ENCODE measurements at places on chromosomes 6 and 20.

DNA sequence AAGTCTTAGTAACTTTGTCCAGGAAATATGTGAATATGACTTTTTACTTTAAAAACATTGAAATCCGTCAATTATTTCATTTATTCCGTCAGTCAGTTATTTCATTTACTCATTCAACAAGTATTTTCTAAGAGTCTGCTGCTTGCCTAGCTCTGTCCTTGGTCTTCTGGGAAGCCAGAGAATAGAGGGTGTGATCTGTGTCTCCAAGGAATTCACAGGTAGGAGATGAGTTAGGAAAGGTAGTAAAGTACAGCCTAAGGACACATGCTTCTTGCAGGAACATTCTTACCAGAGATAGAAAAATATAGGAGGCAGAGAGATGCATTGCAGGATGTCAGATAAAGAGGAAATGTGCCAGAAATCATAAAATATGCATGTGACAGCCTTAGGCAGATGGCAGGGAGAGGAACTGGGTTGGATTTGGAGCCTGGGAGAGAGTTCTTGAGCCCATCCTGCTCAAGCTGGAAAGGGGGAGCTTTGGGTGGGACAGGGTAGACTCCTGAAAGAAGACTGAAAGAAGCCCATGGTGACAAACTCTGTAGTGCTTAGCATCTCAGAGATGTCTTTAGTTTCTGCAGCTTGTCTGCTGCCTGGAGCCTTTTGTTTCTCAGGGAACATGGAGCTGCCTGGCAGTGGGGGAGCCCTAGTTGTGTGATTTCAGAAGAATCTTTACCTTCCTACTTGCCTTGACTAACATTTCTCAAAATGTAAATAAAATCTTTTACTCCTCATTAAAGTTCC lies 3.5 kb downstream of the SH3BGRL2 start:
- DNase-seq: no peak

- DNase-seq: no peak
Measured at GRCh38 chr20:934186-934840, 18.2 kb upstream of the ANGPT4 start.

- DNase-seq: no peak
Measured at GRCh38 chr6:11952316-11952715, 59.8 kb upstream of the HIVEP1 start.

DNA sequence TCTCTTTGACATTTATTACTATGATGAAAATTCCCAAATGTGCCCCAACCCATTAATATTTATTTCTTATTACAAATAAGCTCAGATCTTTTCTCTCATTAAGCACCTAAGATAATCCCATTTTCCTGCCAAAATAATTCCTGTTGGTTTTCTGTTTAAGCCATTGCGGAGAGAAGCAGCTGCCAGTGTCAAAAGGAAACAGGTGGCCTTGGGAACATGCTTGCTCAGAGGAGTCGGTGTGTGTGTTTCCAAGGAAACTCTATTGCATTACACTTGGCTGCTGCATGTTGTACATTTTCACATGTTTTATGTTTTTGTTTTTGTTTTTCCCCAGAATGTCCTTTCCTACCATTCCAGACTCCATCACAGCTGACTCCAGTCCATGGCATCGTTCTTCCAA lies 56.4 kb downstream of the CD24 start:
- DNase-seq: no peak

- DNase-seq: no peak
Measured at GRCh38 chr6:16770701-16771569, 9.7 kb upstream of the ATXN1 start.

- no peak for DNase-seq
Measured at GRCh38 chr6:111681860-111682259, 76.2 kb upstream of the TRAF3IP2 start.

GRCh38 chr6:27294409-27294808 lies 17.7 kb downstream of the POM121L2 start:
- DNase-seq: no peak

DNA sequence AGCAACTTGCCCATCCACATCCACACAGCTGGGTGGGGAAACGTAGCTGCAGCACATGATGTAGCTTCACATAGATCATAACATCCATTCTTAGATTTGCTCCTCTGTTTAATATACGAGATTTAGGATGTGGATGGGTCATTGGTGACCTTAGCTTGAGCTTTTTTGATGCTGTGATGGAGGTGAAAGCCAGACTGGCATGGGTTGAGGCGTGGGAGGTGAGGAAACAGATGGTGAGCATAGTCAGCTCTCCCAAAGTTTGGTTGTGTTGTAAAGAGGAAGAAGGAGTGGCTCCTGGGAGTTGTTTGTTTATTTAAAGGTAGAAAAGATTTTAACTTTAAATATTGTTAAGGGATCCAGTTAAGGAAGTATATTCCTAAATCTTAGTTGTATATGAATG lies 5.3 kb downstream of the ARFGEF2 start:
- DNase-seq: no peak

DNA sequence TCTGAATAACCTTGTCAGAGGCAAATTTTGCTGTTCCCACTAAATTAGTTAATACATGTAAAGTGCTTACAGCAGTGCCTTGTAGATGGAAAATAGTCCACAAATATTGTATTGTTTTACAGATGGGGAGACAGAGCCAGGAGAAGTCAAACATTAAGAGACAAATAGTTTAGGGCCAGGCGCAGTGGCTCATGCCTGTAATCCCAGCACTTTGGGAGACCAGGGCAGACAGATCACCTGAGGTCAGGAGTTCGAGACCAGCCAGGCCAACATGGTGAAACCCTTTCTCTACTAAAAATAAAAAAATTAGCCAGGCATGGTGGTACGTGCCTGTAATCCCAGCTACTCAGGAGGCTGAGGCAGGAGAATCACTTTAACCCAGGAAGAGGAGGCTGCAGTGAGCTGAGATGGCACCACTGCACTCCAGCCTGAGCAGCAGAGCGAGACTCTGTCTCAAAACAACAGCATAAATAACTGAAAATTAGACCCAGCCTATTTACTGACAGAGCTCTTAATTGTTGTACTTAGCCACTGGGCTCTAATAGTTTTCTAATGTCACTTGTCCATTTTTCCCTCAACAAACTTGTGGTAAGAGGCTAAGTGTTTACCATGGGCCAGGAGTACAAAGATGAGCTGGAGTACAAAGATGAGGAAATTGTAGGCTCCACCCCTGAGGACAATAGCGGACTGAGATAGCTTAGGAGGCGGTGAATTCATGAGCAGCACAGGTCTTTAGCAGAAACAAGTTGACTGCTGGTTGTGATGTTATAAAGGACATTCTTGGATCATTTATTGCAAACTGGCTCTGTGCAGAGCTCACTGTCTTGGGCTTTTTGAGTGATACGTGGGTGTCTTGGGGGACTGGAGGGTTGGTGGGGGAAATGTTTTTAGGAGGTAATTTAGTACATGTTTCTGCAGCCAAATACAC lies 6.4 kb downstream of the ZSWIM3 start:
- DNase-seq: no peak

DNA sequence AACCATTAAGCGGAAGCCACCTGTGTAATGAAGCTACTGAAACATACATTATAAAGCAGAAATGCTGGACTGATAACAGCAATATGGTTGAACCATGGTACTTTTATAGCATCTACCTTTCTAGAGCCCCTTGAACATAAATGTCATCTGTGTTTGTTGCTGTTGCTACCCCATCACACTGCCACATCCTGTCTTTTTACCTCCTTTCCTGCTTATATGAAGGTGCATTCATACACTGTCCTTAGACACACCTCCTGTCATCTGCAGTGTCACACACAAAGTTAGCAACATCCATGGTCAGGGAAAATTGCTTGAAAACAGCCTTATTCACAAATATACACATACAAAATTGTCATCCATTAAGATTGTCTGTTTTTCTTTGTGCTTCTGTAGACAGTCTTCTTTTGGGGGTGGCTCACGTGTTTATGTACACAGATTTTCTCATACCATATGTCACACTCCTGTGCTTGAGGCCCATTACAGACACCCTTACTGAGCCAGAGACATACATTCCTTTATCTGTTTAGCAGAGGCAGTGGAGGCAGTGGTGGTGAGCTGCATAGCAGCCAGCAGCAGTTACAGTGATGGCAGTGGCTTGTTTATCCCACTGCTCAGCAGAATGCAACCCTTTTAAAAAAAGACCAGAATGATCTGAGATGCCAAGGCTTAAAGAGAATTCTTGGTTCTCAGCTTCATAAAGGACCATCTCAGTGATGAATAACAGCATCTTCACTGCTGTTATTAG lies 25.9 kb downstream of the C6orf62 start:
- DNase-seq: no peak

- no peak for DNase-seq
Measured at GRCh38 chr6:107713563-107713962, 110.5 kb downstream of the SCML4 start.

DNA sequence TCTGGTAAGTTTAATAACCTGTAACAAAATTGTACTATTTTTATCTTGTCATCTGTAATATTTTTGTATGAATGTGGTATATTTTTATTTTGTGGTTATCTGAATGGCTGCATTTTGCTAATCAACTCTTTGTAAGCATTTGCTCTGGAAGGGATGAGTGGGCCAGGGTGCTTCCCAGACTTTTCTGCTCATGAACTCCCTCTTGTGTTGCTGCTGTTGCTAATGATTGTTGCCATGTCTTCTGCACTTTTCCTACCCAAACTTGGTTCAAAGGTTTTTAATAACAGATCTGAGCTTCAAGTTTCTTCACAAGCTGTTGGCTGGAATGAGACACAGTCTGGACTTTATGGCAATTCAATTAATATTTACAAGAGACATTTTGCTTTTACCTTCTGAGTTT lies 1005.7 kb downstream of the HACE1 start:
- DNase-seq: no peak

DNA sequence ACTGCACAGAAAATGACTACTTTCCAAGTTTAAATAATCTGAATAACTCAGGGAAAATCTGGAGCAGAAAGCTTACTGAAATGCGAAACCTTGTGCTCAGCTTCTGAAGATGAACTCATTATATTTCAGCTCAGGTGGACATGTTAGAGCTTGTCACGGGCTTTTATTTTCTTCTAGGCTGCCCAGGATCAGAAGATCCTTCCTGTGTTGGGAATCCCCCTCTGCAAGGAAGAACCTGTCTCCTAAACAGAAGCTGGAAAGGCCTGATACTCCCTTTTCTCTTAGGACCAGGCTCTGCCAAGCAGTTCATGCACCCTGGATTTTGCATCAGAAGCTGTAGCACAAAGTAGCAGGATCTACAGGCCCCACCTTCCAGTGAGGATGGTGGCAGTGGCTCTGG lies 5.1 kb upstream of the SLC2A12 start:
- DNase-seq: no peak

GRCh38 chr6:111439171-111439570 lies 43.8 kb downstream of the REV3L start:
- DNase-seq: no peak

GRCh38 chr6:129398764-129399163 lies 311.2 kb downstream of the ARHGAP18 start:
- DNase-seq: no peak

DNA sequence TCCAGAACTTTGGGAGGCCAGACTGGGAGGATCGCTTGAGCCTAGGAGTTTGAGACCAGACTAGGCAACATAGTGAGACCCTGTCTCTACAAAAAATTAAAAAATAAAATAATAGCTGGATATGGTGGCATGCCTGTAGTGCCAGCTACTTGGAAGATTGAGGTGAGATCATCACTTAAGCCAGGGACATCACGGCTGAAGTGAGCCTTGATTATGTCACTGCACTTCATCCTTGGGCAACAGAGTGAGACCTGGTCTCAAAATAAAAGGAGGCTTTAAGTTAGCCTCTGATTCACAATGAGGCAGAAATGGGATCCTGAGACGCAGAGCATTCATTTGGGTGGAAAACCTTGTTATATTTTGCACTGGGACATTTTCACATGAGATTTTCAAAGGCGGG lies 57.0 kb downstream of the TULP4 start:
- no peak for DNase-seq

DNA sequence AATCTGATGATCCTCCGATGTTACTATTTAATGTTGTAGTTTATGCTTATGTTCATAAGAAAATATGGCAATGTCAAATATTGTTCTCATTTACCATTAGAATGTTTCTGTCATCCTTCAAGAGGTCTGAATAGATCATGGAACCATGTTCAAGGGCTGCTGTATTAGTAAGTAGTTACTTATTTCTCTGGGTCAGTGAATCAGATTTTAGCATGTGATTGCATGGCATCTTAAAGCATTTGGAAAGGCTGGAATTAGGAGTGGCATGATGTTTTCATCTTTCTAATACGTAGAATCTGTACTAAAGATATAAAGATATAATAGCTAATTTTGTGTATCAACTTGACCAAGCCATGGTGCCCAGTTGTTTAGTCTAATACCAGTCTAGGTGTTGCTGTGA lies 40.5 kb upstream of the NKX2-4 start:
- DNase-seq: no peak

- DNase-seq: no peak
Measured at GRCh38 chr20:50569864-50570836, 60.0 kb downstream of the PTPN1 start.

DNA sequence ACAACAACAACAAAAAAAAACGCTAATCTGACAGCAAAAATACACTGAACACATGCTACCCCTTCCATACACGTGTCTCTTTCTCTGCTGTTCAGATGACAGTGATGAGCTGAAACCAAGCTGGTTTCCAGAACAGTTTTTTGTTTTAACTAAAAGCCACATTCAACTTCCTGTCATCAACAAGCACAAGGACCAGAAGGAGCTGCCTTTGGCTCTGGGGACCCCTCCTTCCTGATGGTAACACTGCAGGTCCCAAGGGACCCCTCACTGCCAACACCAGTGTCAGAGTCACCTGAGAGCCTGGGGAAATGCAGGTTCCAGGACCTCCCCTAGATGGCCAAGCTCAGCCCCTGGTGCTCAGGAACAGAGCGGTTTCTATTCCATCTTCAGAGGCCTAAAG lies 6.0 kb downstream of the CST7 start:
- no peak for DNase-seq

GRCh38 chr20:3084283-3084985 lies at the start of gene AVP:
TSS of gene AVP (minus strand) at chr20:3084724. CDS start at chr20:3084674, 50 bp downstream.
- no peak for DNase-seq

GRCh38 chr6:53378208-53378607 lies 29.5 kb upstream of the ELOVL5 start:
- DNase-seq: no peak

DNA sequence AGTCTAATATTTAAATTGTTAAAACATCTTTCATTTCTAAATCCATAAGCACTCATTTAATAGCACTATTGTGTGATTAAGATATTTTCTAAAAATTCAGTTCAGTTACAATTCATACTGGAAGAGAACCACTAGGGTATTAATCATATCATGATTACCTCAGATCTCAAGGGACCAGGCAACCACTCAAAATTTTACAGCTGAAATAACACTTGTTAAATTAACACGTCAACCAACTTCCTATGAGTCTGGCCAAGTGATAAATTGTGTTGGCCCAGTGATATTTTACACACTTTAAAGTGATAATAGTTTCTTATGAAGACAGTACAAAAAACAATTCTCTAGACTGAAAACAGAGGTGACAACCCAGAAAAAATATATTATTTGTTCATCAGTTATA lies 869.0 kb upstream of the ADGRB3 start:
- DNase-seq: no peak

DNA sequence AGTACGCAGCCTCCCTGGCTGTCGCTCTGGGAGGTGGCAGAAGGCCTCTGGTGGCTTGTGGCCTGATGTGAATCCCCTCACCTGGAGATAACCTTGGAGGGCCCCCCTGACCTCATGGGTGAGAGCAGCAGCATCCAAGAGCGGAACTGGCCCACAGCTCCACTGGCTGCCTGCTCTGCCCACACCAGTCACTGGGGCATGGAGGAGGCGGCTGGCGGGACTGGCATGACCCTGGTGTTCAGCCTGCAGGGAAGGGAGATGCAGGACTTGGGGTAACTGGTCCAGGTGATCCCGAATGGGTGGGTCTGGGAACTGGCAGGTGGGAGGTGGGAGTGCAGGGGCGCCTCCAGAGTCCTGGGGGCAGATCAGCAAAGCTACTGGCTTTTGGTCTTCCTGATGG lies 10.6 kb upstream of the DSN1 start:
- no peak for DNase-seq

GRCh38 chr20:51082988-51083387 lies 60.1 kb upstream of the KCNG1 start:
- DNase-seq: no peak
